Panc1 (cell line): ENCODE measurements at places on chromosomes 1 and 21.

- no peak for DNase-seq
Observed at GRCh38 chr1:216553040-216553439, 129.8 kb upstream of the USH2A start.

DNA sequence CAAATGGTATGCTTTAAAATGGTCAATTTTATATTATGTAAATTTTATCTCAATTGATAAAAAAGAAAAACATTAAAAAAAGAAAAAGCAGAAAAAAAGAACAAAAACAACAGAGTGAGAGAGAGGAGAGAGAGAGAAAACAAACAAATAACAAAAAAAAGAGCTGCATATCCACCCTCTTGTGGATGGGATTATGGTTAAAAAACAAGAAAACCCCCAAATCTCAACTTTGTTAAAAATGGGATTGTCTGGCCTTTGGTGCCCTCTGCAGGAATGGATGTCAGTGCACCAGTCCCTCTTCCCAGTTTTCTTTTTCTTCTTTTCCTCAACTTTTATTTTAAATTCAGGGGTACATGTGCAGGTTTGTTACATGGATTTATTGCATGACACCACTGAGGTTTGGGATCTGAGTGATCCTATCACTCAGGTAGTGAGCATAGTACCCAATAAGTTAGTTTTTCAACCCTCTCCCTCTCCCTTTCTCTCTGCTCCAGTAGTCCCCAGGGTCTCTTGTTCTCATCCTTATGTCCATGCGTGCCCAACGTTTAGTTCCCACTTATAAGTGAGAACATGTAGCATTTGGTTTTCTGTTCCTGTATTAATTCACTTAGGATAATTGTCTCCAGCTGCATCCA lies 28.1 kb downstream of the RNF187 start:
- DNase-seq, result no peak

- DNase-seq, result no peak
Observed at GRCh38 chr1:47895279-47896125, 101.7 kb downstream of the TRABD2B start.

DNA sequence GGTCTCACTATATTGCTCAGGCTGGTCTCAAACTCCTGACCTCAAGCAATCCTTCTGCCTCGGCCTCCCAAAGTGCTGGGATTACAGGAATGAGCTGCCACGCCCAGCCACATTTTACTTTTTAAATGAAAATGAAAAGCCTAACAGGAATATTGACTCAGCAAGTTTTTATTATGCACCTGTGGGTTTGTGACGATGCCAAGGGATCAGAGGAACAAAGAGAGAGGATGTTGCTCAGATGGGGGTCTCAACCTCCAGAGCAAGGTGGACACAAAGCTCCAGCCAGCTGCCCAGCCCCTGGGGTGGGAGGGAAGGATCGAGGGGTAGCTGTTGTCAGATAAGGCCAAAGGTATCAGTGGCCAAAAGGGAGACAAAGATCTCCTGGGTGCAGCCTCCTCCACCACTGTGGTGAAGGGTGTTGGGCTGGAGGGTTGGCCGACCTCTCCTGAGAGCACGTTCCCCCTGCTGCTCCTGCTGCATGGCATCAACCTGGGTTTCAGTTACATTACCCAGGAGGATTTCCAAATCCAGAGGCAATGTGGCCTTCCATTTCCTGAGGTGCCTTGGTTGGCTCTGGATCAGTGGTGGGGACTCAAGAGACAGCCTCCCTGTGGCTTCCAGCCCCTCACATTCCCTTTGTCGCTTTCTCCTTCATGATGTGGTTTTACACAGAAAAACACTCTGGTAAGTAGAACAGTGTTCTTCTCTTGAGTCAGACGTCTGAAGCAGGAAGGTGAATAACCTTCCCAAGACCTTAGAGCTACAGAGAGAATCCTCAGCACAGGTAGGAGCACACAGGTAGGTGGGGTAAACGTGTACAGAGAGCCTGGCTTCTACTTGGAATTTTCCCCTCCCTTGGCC lies 34.2 kb downstream of the ZNF496 start:
- no peak for DNase-seq

GRCh38 chr21:45910548-45911221 lies 70.9 kb upstream of the COL6A1 start:
- no peak for DNase-seq

DNA sequence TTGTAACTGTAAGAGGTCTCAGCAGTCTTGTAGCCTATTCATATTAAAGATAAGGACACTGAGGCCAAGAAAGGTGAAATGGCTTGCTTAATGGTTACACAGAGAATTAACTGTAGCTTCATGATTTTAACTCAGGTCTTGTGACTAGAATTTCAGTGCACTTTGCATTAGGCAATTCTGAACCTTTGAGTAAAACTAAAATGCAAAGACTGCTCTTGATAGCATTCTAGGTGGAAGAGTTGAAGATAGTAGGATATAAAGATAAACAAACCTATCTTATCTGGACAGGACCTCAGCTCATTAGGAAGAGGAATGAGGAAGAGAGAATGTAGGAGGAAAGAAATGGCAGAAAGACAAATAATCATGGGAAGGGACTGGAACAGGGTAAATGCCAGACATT lies 68.6 kb upstream of the RGL1 start:
- DNase-seq, result no peak

- no peak for DNase-seq
Observed at GRCh38 chr1:66275083-66275482, 258.9 kb upstream of the SGIP1 start.

DNA sequence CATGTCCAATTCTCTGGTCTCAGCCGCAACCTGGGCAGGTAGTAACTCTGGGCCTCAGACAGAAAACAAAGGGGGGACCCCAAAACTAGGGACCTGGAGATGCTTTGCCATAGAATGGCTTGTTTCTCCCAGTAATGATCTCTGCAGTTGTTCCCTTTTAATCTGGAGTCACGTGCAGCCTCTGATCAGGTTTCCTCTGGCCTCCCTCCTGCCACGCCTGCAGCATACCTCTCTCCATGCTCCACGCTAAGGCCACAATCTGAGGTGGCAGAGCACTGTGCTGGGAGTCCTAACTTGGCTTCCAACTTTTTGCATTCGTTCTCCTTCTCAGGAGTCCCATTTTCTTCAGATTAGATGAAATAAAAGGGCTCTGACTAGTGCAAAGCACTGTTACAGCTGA lies 1.9 kb downstream of the PABPC4 start:
- DNase-seq, result no peak

- DNase-seq, result no peak
Observed at GRCh38 chr1:67626090-67626860, 58.7 kb upstream of the GADD45A start.

DNA sequence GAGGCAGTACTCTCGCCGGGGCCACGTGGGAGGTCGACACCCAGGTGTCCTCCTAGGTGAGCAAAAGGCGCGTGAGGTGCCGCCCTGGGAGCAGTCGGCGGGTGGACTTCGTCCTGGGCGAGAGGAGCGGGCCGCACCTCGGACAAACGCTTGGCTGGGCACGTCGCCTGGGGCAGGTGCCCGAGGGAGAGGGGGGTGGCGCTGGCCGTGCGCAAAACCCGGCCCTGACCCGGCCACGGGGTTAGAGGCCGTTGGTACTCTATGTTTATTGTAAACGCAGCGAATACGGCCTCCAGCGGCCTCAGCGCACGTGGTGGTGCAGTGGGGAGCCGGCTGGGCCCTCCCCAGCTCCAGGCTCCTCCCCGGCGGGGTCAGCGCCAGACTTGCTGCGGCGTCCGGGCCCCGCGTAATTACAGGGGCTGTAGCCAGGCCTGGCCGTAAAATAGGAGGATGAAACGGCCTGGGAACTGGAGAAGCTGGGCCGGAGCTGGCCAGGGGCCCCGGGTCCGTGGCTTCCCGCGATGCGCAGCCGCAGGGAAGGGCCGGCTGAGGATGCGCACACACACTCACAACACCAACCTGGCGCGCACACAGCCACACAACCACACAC lies 1.6 kb upstream of the EFNA1 start:
- DNase-seq, result no peak

DNA sequence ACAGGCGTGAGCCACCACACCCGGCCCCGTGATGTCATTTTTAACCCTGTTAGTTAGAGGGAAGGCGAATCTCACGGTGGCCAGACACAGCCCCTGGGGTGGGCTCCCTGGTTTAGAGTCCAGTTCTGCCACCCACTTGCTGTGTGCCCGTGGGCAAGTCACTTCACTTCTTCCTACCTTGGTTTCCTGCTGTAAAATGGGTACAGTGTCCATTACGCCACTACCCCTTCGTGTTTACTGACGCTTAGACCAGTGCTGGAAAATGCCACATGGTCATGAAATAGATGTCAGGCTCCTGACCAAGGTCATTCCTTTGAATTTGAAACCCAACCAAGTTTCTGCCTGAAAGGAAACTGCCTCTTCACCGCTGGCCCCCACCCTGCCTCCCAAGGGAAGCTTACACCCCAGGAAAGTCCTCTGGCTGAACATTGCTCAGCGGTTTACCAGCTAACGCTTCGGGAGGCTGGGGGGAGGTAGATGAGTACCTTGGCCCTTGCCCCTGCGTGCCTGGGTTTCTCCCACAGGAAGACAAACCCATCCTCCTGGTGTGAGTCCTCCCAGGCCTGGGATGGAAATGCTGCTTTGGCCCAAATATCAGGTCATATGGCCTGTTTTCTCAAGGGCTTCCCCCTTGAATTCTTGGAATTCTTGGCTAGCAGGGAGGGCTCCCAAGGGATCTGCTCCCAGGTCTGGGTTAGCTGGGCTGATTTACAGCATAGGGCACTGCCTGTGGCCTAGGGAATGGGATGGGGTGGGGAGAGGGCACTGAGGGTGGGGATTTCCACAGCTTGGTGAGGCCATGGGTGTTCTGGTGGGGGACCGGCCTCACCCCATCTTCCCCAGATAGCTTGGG lies 7.6 kb upstream of the AADACL4 start:
- no peak for DNase-seq

DNA sequence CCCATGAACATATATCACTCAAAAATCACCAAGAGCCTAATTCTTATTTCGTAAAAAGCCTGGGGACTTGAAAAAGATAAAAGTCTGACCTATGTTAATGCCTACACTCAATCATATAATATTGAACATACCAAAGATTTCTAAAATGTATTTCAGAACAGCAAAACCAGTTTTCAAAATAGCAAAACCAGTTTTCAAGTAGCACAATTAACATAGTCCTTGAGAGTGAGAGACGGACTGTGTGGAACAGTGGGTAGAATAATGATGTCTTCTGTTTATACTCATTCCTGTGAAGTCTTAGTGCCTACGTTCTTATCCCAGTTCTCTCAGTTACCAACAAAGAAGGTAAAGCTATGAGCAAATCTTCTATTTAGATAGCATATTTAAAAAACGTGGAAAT lies 22.3 kb upstream of the RGS2 start:
- no peak for DNase-seq

- DNase-seq, result no peak
Observed at GRCh38 chr21:42532466-42533181, 19.0 kb downstream of the SLC37A1 start.

- no peak for DNase-seq
Observed at GRCh38 chr1:48025076-48025475, 27.9 kb upstream of the TRABD2B start.

GRCh38 chr1:183546427-183546826 lies 43.8 kb downstream of the NCF2 start:
- no peak for DNase-seq

DNA sequence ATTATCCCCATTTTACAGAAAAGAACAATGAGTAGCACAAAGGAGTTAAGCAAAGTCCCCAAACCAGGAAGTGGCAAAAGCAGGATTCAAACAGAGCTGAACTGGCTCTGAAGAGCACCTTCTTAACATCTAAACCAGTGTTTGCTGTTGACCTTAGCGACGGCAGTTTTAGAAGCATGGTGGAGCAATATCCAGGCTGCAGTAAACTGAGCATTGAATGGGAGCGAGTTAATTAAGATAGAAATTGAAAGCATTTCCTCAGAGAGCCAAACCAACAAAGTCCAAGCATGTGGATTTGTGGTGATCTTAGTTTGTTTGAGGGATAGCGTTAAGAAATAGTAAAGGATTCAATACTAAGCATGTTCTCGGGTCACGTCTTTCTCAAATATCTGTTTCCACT lies 13.4 kb upstream of the ZNF281 start:
- no peak for DNase-seq

DNA sequence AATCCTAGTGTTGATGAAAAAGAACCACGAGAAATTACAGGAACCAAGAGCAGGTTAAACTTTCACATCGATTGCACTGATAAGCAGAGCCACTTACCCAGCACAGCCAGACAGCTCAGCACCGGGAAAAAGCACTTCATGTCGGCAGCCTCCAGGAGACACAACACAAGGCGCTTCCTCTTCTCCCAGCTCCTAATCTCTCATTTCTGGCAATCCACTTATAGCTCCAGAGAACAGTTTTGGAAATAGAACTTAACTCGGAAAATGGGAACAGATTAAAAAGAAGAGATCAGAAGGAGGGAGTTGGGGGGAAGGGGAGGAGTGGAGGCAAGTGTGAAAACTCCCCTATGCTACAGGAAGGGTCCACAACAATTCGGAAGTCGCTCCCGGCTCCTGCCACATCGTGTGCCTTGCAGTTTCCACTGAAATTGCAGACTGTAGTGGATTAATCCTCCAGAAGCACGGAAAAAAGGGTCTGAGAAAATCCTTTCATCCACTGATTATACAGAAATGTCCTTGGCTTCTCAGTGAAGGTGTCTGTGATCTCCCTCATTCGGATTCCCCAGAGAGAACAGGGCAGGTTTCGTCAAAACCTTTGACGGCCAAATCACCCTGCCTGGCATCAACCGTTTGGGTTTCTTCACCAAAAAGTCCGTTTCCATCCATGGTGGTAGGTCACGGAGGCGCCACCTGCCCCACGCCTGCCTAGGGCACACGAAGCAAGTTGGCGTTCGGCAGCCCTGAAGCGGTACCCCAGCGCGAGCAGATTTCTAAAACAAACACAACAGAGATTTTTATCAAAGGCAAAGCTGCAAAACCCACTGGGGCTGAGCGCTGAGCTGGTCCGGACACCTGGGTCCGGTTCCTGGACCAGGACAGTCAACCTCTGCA lies 1.1 kb downstream of the IGSF3 start:
- DNase-seq, result no peak

DNA sequence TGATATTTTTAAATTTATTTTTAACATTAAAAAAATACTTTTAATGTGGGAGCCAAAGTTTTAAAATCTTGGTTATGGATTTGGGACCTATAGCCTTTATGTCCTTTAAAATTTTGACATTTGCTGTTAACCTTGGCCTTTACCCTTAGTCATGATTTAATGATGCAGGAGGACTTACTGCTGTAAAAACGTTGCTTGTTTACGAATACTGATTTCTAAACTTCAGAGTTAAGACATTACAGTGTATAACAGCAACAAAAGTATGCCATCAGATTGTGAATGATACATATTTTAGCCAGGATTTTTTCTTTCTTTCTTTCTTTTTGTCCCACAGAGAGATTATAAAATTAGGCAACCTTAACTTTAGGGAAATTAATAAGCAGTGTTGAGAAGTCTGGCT lies 8.9 kb downstream of the RBM15 start:
- DNase-seq, result no peak

- no peak for DNase-seq
Observed at GRCh38 chr1:168706391-168706992, 22.5 kb downstream of the DPT start.

DNA sequence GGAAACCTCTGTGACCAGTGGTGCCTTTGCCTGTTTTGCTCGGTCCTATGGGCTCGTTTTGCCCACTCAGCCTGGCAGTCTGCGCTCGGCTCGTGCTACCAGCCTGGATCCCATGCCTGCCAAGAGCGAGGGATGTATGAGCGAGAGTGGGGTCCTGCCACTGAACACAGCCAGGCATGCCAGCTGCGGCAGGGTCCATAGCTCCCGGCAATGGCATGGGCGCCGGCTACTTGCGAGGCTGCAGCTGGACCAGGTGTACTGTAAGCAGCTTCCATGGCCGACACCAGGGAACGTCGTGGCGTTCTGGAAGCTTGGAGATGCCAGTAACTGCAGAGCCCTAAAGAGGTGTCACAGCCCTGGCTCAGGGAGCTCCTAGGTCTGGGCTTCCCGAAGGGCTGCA lies 22.4 kb upstream of the TGFB2 start:
- no peak for DNase-seq

- no peak for DNase-seq
Observed at GRCh38 chr1:163163881-163164582, 38.7 kb downstream of the RGS5 start.
